Ammon's horn (tissue), 1 donor: ENCODE measurements at places on chromosomes 5 and 9.

GRCh38 chr9:68998812-68999211, 15.1 kb downstream of the PRKACG start:
- no peak for DNase-seq

- DNase-seq, result no peak
Measured at GRCh38 chr9:69009708-69010107, 4.2 kb downstream of the PRKACG start.

DNA sequence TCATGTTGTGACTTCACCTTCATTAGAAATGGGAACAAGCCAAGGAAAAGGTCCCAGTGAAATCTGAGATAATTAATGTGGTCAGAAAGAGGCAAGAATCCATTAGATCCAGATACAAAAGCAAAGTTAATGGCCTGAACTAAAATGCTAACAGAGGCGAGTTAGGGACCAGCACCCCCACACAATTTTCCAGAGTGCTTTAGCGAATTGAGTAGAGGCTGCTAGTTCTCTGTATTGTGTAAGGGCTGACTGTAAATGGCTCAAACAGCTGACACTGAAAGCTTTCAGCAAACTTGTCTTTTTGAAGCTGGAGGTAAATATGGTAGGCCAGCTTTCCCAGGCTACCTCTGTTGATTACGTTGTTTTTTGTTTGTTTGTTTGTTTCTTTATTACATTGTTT, 75.5 kb downstream of the CSNK1A1 start:
- DNase-seq, result no peak

- DNase-seq, result no peak
Measured at GRCh38 chr9:78525986-78526560, 229.1 kb downstream of the PSAT1 start.

DNA sequence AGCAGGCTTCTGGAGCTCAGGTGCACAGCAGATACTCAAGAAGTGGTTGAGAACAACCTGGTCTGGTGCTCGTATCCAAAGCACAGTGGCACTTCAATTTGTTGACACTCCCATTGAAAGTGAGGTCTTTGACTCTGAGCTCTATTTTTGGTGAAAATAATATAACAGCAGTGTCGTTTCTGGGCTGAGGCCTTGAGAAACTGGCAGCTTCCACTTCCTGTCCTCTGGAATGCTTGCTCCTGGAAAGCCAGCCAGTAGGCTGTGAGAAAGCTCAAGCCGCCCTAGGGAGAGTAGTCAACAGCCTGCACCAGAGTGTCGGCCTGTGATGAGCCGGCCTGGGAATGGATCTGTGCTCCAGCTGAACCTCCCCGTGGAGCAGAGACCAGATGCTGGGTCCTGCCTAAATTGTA, 6.8 kb upstream of the SUSD3 start:
- no peak for DNase-seq

- no peak for DNase-seq
Measured at GRCh38 chr9:123335193-123335985, 20.6 kb upstream of the CRB2 start.

- DNase-seq, result peak; percentile 58
Measured at GRCh38 chr5:94661086-94661485, 42.6 kb downstream of the SLF1 start.

DNA sequence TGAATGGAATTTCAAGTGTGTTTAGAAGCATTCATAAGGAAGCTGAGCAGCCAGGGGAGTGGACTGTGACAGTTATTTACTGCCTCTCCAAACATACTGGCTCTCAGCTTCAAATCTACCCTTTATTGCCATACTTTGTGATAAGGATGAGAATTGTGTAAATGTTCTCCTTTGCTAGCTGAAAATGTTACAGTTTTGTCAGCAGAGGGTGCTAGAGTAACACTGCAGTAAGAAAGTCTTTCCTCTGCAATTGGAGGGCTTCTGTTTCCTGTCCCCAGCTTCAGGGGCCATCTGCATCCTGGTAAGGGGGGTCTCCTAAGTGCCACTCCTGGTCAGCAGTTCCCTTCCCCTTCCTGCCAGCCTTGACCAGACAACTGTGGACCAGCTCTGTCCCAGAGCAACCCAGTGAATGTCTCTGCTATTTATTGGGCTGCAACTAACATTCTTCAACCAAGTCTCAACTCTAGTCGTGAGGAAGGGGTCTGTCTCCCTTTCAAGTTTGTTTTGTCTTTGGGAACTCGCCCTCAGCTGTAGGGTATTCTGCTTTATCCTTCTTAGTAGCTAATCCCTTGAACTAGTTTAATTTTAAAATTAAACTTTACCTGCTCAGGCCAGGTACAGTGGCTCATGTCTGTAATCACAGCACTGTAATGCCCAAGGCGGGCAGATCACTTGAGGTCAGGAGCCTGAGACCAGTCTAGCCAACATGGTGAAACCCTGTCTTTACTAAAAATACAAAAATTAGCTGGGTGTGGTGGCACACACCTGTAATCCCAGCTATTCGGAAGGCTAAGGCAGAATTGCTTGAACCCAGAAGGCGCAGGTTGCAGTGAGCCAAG, 45.3 kb downstream of the RAPGEF6 start:
- peak; percentile 88 for DNase-seq

DNA sequence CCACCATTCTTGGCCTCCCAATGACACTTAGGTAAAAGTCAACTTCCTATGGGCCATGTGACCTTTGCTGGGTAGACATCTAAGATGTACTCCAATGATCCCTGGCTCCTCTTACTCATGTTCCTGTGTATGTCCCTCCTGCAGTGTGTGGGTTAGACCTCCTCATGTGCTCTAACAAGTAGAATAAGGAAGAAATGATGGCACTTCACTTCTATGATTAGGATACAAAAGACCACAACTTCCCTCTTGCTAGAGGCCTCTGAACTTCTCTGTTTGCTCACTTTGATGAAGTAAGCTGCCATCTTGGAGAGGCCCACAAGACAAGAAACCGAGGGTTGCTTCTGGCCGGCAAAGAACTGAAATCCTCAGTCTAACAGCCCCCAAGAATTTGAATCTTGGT, 131.8 kb downstream of the TAF11L14 start:
- DNase-seq, result no peak

DNA sequence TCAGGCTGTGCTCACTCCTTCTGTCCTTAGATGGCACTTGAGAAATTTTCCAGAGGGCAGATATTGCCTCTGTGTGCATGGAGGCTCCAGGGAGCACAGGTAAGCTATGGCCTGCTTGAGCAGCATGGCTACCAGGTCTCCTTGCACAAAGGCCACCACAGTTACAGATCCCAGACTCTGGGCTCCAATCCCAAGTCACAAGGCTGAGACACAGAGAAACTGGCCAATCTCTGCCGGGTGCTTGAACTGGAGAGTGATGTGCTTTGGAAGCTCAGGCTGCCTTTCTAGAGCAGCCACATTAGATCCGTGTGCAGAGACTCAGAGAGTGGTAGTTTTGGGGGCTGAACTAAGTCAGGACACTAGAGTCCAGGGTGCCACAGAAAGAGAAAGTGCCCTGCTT, 145.7 kb downstream of the SEMA6A start:
- DNase-seq, result peak; percentile 67

DNA sequence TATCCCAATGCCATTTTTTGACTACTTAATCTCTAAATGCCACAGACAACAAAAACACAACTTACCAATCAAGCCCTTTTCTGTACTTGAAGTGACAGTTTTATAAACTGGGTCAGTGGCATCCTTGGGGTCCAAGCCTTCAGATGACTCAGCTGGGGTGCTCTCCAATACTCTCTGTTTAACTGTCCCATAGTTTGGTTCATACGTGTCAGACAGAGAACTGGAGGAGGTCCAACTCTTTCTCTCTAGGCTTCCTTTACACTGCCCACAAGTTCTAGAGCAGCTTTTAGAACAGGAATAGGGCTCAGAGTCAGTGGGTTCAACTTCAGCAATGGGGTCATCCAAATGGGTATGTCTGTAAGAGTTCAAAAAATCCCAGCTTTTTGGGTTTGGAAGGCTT, 166.9 kb downstream of the CDC42SE2 start:
- DNase-seq, result no peak

DNA sequence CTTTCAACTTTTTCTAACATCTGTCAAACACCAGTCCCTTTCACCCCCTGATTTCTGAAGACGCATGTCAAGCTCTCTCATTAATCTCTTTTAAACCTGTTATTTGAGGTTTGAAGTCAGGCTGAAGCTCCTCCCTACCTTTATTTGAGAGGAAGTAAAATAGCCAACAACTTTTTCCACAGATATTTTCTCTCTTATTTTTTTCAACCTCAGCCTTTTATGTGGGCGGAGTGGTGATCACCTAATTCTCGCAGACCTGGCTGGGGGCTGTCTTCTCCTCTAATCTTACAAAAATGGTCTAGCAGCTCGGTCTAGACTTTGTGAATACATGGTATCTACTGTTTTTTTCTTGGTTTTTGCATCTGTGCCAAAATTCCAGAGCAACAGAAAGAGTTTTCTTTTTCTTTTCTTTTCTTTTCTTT, 395.7 kb upstream of the ACTBL2 start:
- DNase-seq, result no peak

GRCh38 chr9:79116041-79116440, 455.7 kb upstream of the TLE4 start:
- no peak for DNase-seq

DNA sequence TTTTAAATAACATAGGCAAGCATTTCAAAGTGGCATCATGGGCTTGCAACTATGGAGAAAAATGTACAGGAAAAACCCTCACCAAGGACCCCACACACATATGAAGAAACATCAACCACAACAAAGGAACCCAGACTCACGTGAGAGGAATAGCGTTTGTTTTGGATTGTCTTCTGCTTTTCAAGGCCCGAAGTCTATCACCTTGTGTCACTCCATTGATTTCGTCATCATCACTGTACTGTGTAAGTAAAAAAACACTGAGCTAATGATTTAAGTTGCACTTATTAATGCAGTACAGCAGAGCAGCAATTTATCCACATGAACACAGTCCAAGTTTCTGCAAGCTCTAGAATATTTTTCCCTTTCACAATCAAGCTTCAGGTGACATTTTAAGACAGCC, 72.4 kb downstream of the HABP4 start:
- DNase-seq, result no peak

- DNase-seq, result no peak
Measured at GRCh38 chr5:154627698-154628678, 127.2 kb upstream of the LARP1 start.
